ENCODE measurements at places on chromosomes 11 and 22. TPM values are rescaled to one million over a fixed set of nuclear protein-coding genes. Genes with fewer than 3 reads are reported as not detected.

Gene DMC1
- total RNA-seq, result 0.95 TPM

Gene CELSR1
- 1.0 TPM for total RNA-seq

Gene LAYN
- 1.4 TPM for total RNA-seq

Gene DGCR8
- total RNA-seq, result 18.5 TPM

Gene CREB3L1
- not detected for total RNA-seq

Gene KDM4E
- total RNA-seq, result not detected

Measured in CD4-positive, alpha-beta T cell (primary cell).